H7 (cell line): ENCODE measurements at places on chromosomes 4 and X.
A peak's percentile ranks its signal among the peaks of the same experiment; 100 is the strongest.

GRCh38 chrX:110222497-110223257 lies 95.2 kb downstream of the AMMECR1 start:
- DNase-seq: no peak

DNA sequence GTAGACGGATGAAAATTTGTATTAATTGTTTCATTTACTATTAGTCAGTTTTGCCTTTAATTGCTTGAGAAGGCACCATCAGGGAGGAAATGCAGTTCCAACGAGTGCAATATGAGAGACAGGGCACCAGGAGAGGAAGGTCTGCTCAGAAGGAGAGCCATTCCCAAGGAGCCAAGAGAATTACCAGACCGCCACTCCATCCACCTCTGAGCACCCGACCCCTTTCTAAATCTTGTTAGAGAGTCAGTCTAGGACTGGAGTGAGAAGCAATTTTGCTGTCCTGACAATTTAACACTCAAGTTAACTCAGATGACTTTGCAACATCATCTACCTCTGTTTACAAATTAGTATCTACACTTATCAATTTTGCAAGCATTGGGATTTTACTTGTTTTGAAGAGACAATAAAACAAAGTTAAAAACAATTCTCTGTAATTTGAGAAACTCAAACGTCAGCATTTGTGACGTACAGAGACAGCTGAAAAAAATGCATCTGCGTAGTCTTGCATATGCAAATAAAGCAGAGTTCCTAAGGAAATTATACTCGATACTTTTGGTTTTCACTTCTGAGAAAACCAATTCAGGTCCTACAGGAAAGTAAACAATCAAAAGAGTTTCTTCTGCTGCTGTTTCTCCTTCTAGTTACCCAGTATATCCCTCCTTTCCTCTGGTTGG lies 1704.7 kb upstream of the TENM3 start:
- DNase-seq: no peak

GRCh38 chrX:151538190-151539122 lies 25.0 kb upstream of the PASD1 start:
- no peak for DNase-seq

GRCh38 chrX:154780968-154781367 lies 18.3 kb downstream of the DKC1 start:
- DNase-seq: no peak

GRCh38 chr4:183214912-183215488 lies 105.1 kb downstream of the CLDN22 start:
- DNase-seq: no peak

- no peak for DNase-seq
These were observed 13.1 kb upstream of the ART3 start for GRCh38 chr4:76061421-76061820.

DNA sequence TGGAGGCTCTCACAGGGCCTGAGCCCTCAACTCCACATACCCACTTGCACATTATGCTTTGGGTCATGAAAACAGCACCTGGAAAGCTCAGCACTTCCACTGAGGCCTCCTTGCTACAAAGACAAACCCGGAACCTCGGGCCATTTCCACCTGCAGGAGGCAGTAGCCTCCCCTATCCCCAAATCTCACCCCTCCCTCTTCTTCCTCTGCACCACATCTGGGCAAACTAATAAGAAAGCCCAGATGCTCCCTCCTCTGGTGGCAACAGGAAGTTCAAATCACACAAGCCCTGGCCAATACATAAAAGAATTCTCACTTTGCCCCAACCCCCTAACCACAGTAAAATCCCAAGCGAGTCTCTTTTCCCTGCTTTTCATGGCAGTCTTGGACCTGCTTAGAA lies 136.4 kb downstream of the MAPK10 start:
- DNase-seq: peak; percentile 68

DNA sequence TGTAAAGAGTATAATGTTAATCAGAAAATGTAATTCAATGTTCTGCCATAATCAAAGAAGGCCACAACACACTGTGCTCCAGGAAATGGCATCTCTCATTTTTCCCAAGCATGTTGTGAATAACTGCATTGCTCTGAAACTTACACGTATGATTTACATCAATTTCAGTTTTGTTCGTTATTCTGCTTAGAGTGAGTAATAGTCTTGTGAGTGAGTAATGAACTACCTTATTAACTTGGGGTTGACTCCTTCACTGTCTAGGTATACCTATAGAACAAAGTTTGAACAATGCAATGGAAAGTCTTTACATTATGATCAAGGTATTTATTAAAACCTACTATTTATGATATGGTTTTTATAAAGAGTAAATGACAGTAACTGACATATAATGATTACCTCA lies 17.8 kb upstream of the IBSP start:
- no peak for DNase-seq

DNA sequence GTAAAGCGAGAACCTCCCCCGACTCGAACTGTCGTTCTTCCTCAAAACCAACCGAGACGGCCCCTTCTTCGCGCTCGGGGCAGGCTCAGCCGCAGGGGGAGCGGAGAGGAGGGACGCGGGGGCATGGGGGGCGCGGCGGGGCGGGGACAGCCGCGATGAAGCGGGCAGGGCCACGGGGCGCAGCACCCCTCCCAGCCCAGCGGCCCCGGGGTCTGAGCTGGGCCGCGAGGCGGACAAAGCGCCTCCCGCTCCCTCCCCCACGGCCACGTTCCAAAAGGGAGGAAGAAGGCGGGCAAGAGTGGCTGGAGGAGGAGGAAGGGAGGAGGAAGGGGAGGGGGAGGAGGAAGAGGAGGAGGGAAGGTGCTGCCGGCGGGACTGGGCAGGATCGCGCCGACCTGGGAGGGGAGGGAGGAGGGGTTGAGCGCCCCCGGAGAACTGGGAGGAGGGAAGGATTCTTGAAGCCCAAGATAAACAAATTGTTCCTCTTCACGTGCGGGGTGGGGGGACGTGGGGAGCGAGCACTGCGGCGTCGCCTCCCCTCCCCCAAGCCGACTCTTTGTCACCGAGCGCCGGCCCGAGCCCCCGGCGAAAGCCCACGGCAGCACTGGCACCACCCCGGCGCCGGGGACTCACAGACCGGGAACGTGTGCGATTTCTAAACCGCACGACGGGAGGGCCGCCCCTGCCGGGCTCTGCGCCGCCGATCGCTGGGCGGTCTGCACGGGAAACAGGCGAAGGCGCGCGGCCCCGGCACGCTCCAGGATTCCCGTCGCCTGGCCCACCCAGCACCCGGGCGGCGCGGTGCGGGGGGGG lies 2.9 kb downstream of the MAML3 start:
- DNase-seq: peak; percentile 90

GRCh38 chr4:159269116-159269515 lies 166.2 kb downstream of the RAPGEF2 start:
- DNase-seq: no peak

GRCh38 chr4:169084954-169085353 lies 74.9 kb upstream of the CBR4 start:
- DNase-seq: no peak

DNA sequence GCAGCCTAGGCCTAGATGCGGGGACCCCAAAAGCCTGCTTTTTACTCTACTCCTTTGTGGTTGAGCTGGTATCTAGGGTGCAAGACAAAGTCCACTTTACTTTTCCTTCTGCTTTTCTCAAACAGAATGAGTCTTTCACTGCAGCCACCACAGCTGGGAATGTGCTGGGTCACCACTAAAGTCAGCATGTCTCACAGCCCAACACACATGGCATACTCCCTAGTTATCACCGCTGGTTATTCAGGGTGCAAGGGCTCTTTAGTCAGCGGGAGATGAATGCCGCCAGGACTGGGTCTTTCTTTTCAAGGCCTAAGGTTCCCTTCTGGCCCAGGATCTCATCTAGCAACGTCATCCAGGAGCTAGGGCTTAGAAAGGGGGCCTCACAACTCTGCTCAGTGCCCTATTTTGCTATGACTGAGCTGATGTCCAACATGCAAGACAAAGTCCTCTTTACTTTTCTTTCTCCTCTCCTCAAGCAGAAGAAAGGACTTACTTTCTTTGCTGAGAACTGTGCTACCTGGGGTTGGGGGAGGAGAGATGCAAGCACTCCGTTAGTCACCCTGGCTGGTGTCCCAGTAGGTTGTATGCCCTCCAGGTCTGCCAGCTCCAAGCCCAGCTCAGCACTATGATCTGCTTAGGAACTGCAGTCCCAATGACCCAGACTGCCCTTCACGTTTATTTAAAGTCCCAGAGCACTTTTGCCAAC lies 22.9 kb upstream of the STPG2 start:
- DNase-seq: no peak

GRCh38 chr4:137156054-137156453 lies 376.2 kb downstream of the PCDH18 start:
- no peak for DNase-seq

DNA sequence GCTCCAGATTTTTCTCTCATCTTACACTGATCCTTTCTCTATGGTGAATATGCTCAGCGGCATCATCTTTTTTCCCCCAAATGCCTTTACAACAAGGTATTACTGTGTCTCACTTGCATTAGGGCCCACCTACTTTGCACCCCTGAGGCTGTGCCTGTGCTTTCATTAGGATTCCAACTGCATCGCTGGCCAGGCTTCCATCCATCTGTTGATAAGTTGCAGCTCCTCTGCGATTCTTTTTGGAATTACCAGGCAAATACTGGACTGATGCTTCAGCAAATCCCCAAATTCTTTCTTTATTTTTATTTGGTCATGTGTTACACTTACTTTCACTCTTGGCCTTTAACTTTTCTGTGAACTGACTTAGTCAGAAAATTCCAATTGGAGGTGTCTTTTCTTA lies 77.3 kb downstream of the AFF2 start:
- no peak for DNase-seq

DNA sequence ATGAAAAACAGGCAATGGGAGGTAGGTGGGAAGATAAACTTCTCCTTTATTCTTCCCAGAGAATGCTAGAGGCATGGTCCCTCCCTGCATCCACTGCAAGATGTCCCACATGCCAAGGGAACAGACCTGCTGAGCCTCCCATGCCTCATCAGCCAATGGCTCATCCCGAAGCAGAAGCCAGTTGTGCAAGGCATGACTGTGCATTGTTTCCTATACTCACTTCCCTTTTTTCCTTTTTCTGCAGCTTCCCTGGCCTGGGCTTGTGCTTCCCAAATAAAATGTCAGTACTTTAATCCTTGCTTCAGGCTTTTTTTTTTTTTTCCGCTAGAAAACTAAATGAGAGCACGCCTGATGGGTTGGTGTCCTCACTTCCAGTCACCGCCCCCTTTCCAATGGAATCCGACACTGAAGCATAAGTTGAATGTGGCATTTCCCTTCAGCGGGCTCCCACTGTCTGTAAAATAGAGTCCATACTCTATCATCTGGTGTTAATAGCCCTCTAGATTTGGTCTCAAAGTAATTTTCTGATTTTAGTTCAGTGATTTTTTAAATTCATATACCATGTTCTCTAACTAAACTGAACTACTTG lies 239.0 kb upstream of the JADE1 start:
- no peak for DNase-seq

DNA sequence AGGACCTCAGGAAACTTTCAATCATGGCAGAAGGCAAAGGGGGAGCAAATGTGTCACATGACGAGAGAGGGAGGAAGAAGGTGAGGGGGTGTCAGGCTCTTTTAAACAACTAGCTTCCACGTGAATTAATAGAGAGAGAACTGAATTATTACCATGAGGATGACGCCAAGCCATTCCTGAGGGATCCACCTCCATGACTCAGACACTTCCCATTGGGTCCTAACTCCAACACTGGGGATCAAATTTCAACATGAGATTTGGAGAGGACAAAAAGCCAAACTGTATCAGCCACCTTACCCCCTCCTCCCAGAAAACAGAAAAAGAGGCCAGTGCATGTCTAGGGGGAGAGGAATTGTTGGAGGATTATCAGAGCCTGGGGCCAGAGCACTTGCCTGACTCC lies 40.4 kb upstream of the LAS1L start:
- no peak for DNase-seq
